ENCODE measurements at places on chromosomes 6 and 20. TPM values are rescaled to one million over a fixed set of nuclear protein-coding genes. Genes with fewer than 3 reads are reported as not detected.

- H3K4me3 ChIP-seq, result no peak overlapping the region
- peaks cover 5% of the 10 kb centered on the region for H3K36me3 ChIP-seq
- no peak overlapping the region for H3K27ac ChIP-seq
- H3K27me3 ChIP-seq, result peaks cover 62% of the 10 kb centered on the region
- DNase-seq, result no peak
These were observed 11.7 kb upstream of the SPO11 start for GRCh38 chr20:57317789-57318371.

DNA sequence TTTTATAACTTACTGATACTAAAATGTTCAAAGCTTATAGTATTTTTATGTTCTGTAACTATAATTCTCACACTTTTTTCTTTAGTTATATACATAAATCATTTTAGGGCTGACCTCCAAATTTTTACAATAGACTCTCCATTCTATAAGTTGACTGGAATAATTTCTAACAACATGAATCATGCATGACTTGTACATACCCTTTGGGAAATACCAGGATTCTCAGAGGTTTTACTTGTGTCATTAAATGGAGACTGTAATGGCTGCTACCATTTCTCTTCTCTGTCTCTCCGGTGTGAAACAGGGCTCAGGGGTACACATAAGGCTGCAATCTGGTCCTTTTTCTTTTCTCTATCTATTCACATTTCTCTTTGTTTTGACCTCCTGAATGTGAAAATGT, 222.2 kb upstream of the FLRT3 start:
- H3K27me3 ChIP-seq, result no peaks in the 10 kb centered on the region
- no peak for DNase-seq
- H3K4me1 ChIP-seq, result no peaks in the 10 kb centered on the region
- no peak overlapping the region for H3K4me3 ChIP-seq
- H3K27ac ChIP-seq, result no peak overlapping the region

- no peak for DNase-seq
- H3K36me3 ChIP-seq, result no peaks in the 10 kb centered on the region
- no peaks in the 10 kb centered on the region for H3K4me1 ChIP-seq
- no peak overlapping the region for H3K4me3 ChIP-seq
- H3K27ac ChIP-seq, result no peak overlapping the region
- H3K27me3 ChIP-seq, result peaks cover 44% of the 10 kb centered on the region
These were observed 105.3 kb downstream of the EYA2 start for GRCh38 chr20:46999801-47000465.

DNA sequence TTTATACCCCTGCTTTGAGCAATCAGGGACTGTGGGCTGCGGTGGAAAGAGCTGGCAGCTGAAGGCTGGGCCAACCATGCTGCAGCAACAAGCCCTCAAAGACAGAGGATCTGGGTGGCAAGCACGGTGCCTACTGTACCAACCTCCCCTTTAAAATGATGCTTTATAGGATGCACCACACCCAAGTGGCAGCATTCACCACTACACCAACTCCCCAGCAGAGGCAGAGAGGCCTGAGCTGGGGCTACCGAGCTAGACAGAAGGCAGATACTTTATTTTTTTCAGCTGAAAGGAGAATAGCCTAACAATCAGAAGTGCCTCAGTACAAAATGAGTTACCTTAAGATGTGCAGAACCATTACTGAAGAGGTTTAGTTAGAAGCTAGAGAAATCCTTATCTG, 31.4 kb downstream of the KIF16B start:
- no peaks in the 10 kb centered on the region for H3K27me3 ChIP-seq
- H3K4me1 ChIP-seq, result peaks cover 12% of the 10 kb centered on the region
- DNase-seq, result no peak
- no peak overlapping the region for H3K27ac ChIP-seq

- no peaks in the 10 kb centered on the region for H3K36me3 ChIP-seq
- no peaks in the 10 kb centered on the region for H3K27me3 ChIP-seq
- no peak overlapping the region for H3K4me3 ChIP-seq
- DNase-seq, result no peak
These were observed 240.7 kb upstream of the POU3F2 start for GRCh38 chr6:98593676-98594075.

GRCh38 chr6:50958148-50958697, 139.6 kb downstream of the TFAP2B start:
- no peaks in the 10 kb centered on the region for H3K36me3 ChIP-seq
- no peak overlapping the region for H3K27ac ChIP-seq
- H3K27me3 ChIP-seq, result no peaks in the 10 kb centered on the region
- no peaks in the 10 kb centered on the region for H3K4me1 ChIP-seq
- DNase-seq, result no peak

- no peaks in the 10 kb centered on the region for H3K27me3 ChIP-seq
- no peak overlapping the region for H3K4me3 ChIP-seq
- H3K4me1 ChIP-seq, result no peaks in the 10 kb centered on the region
- no peak for DNase-seq
These were observed 81.8 kb downstream of the PLCB4 start for GRCh38 chr20:9150679-9151078.

- no peaks in the 10 kb centered on the region for H3K27me3 ChIP-seq
- H3K27ac ChIP-seq, result no peak overlapping the region
- no peak for DNase-seq
- H3K4me3 ChIP-seq, result no peak overlapping the region
- peaks cover 8% of the 10 kb centered on the region for H3K36me3 ChIP-seq
- H3K4me1 ChIP-seq, result peaks cover 12% of the 10 kb centered on the region
These were observed 28.6 kb downstream of the ORC3 start for GRCh38 chr6:87618531-87618930.

DNA sequence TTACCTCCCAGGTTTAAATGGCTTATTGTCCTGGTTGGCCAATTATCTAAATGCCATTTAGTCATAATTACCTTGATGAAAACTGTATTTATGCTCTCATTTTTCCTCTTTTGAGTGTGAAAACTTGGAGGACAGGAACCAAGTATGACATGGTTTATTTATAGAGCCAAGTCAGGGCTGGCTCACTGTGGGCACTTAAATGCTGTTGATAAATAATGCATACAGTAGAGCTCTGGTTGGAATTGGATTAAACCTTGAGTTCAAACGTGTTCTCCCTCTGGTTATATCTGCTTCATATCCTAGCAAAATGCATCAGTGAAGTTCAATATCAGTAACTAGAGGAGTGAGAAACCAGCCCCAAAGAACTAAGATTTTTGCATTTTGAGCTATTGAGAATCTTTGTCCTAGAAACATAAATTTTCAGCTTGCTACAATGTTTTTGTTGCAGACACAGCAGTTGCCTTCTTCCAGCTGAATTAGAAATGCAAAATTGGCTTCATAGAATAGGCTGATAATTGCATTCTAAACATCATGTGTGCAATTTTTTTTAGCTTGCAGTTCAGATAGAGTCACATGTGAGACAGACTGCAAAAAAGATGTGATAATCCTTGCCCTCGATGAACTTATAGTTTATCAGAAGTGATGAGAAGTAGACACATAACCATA, 255.8 kb downstream of the BTBD3 start:
- DNase-seq, result no peak
- no peak overlapping the region for H3K27ac ChIP-seq
- no peaks in the 10 kb centered on the region for H3K36me3 ChIP-seq
- H3K27me3 ChIP-seq, result no peaks in the 10 kb centered on the region
- no peak overlapping the region for H3K4me3 ChIP-seq
- H3K4me1 ChIP-seq, result no peaks in the 10 kb centered on the region

- H3K4me1 ChIP-seq, result peaks cover 13% of the 10 kb centered on the region
- H3K4me3 ChIP-seq, result no peak overlapping the region
- H3K27ac ChIP-seq, result no peak overlapping the region
- no peaks in the 10 kb centered on the region for H3K36me3 ChIP-seq
- H3K27me3 ChIP-seq, result no peaks in the 10 kb centered on the region
These were observed 1.4 kb upstream of the TXNDC5 start for GRCh38 chr6:7912024-7912423.

GRCh38 chr6:134634966-134635365, 314.9 kb downstream of the ALDH8A1 start:
- peak overlapping the region; percentile 32 for H3K27ac ChIP-seq
- H3K4me3 ChIP-seq, result no peak overlapping the region

DNA sequence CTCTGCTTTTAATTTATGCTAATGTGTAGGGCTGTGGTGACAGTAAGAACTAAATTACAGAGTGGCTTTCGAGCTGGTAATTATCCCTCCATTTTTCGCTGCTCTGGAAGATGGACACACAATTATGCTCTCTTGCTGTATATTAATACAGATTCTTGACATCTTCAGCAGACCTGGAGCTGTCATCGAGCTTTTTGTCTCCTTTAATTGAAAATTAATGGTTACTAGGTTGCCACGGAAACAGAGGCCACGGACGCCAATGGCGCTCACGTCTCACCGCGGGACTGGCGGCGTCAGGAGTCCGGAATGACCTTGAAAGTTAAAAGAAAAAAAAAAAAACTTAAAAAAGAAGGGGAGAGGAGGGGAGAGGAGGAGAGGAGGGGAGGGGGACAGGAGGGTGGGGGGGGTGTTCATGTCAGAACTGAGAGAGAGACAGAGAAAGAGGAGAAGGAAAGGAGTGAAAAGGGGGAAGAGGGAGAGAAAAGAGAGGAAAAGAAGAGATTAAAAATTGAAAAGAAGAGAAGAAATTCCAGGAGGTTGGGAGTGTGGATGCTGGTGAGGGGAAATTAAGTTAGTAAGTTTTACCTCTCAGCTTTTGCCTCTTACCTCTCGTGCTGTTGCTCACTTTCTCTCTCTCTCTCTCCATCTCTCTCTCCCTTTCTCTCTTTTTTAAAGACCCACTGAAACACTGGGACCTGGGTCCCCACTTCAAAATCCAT, 22.1 kb upstream of the FOXP4 start:
- no peak for DNase-seq
- H3K4me1 ChIP-seq, result peaks cover 8% of the 10 kb centered on the region
- H3K27me3 ChIP-seq, result peaks cover 33% of the 10 kb centered on the region
- H3K27ac ChIP-seq, result no peak overlapping the region
- H3K4me3 ChIP-seq, result no peak overlapping the region
- H3K36me3 ChIP-seq, result peaks cover 3% of the 10 kb centered on the region

DNA sequence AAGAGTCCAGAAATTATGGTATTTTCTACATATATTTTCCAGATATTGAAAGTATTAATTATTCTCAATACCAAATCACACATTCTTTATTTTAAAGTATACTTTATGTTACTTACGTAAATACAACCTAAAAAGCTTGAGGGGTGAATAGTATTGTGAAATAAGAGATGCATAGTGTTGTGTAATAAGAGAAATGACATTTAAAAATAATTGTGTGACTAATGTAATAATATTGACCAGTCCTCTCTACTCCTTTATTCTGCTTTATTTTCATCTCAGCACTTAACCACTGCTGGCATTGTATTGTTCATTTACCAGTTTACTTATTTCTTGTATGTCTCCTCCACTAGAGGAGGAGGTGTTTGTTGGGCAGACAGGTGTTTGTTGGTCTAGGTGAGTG, 135.6 kb downstream of the EYA4 start:
- peaks cover 9% of the 10 kb centered on the region for H3K27me3 ChIP-seq
- H3K36me3 ChIP-seq, result no peaks in the 10 kb centered on the region
- H3K4me3 ChIP-seq, result no peak overlapping the region
- DNase-seq, result no peak
- H3K27ac ChIP-seq, result no peak overlapping the region
- H3K4me1 ChIP-seq, result no peaks in the 10 kb centered on the region

DNA sequence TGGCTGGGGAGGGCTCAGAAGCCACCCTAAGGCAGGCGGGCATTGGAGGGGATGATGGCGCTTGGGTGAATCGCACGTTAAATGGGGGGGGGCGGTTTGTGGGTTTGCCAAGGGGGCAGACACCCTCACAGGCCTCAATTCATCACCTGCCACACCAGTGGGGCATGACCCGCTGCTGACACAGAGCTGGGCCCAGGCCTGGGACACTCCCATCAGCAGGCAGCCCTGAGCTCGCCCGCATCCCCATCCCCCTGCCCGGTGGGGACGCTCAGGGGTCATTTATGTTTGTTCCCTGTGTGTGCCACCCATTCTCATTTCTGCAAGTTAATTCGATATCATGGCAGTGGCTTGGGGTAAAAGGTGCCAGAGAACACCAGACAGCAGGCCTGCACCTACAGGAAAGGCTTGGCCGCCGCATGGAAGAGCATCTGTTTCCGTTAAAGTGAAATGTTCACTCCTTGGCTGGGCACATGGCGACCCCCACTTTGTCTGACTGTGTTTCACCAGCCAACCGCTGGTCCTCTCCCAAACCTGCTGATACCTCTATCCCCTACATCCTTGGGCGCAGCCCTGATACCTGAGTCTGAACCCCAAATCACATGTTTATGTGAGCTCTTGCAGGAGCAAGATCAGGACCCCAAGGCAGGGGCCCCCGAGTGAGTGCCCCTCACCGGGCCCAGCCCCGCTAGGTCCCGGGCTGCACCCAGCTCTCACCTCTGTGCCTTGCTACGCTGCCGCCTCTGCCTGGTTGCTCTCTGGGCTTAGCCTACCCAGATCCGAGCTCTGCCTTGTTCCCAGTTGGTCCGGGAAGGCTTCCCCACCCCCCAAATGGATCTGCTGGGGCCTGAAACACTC, 248.8 kb downstream of the TAF4 start:
- peaks cover 5% of the 10 kb centered on the region for H3K27me3 ChIP-seq
- no peaks in the 10 kb centered on the region for H3K36me3 ChIP-seq
- no peak overlapping the region for H3K27ac ChIP-seq
- H3K4me3 ChIP-seq, result no peak overlapping the region
- no peak for DNase-seq

- H3K36me3 ChIP-seq, result peaks cover 4% of the 10 kb centered on the region
- no peaks in the 10 kb centered on the region for H3K27me3 ChIP-seq
- no peak overlapping the region for H3K4me3 ChIP-seq
- DNase-seq, result no peak
These were observed 216.8 kb downstream of the TMEM242 start for GRCh38 chr6:157106487-157106886.

GRCh38 chr6:166603043-166603690, 16.7 kb upstream of the RAMACL start:
- H3K27me3 ChIP-seq, result no peaks in the 10 kb centered on the region
- DNase-seq, result no peak
- H3K4me3 ChIP-seq, result no peak overlapping the region
- peaks cover 2% of the 10 kb centered on the region for H3K36me3 ChIP-seq

DNA sequence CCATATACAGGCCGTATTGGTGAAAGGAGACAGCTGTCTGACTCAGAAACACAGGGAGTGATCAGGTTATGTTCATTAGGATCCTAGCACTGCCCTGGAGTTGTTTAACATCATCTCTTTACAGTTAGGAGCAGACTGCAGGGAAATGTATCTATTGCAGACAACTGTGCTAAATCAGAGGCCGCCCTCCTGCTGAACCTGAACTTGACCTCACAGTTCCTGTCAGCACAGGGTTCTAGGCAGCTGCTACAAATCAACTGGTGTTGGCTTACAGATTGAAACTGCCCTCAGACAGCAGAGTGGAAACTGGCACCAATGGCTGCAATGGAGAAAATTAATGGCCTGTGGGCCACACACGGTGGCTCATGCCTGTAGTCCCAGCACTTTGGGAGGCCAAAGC, 3.7 kb upstream of the RPP40 start:
- H3K4me3 ChIP-seq, result no peak overlapping the region
- H3K4me1 ChIP-seq, result peaks cover 14% of the 10 kb centered on the region
- no peak for DNase-seq
- H3K36me3 ChIP-seq, result peaks cover 7% of the 10 kb centered on the region
- H3K27ac ChIP-seq, result no peak overlapping the region

Gene ANKEF1
- 1.8 TPM for total RNA-seq

Gene MMP24
- 0.15 TPM for total RNA-seq

Gene RIPPLY2
- not detected for total RNA-seq

Gene FUT9
- total RNA-seq, result not detected

Gene BPI
- total RNA-seq, result not detected

Gene SLC17A1
- total RNA-seq, result 0.52 TPM

Gene SYCP2L
- total RNA-seq, result not detected

Gene TMEM151B
- total RNA-seq, result not detected

Gene VGLL2
- not detected for total RNA-seq

Gene TRAM2
- total RNA-seq, result 8.6 TPM

Gene ESR1
- 3.9 TPM for total RNA-seq

Gene SRXN1
- total RNA-seq, result 2.9 TPM

Gene FNDC11
- 0.99 TPM for total RNA-seq

Gene GLP1R
- total RNA-seq, result not detected

Gene SLC32A1
- not detected for total RNA-seq

Gene TTLL9
- not detected for total RNA-seq

Gene RIPOR3
- 2.1 TPM for total RNA-seq

Gene TUBB2B
- 0.76 TPM for total RNA-seq

Gene CSNK2B
- total RNA-seq, result 107 TPM
